ENCODE measurements at places on chromosomes 7 and 10.
A peak's percentile ranks its signal among the peaks of the same experiment; 100 is the strongest.

DNA sequence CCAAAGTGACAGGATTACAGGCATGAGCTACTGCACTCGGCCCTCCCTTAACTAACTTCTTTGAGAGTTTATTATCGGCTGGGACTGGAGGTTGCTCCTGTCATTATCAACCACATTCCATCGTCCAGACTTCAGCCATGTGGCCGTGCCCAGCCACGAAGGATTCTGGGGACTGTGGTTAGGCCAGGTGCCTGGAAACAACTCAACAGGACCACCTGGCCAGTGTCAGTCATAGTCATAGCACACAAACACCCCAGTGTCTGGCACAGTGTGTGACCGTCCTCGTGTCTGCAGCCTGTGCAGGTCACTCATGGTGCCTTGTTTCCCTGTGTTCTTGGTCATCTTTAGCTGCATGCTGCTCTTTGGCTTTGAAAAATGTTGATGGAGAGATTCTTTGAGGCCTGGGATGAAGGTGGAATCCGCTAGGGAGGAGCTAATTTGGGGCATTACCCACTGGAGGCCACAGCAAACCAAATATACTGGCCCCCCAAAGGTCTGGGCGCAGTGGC lies 12.7 kb upstream of the AMZ1 start:
- DNase-seq = no peak

GRCh38 chr10:128563387-128563786 lies 437.2 kb upstream of the MKI67 start:
- no peak for DNase-seq

- no peak for DNase-seq
Observed at GRCh38 chr7:3805151-3805550, 504.1 kb downstream of the SDK1 start.

- DNase-seq = no peak
Observed at GRCh38 chr7:8637322-8637721, 203.9 kb downstream of the NXPH1 start.

- DNase-seq = no peak
Observed at GRCh38 chr10:49616421-49617101, 2.7 kb downstream of the CHAT start.

DNA sequence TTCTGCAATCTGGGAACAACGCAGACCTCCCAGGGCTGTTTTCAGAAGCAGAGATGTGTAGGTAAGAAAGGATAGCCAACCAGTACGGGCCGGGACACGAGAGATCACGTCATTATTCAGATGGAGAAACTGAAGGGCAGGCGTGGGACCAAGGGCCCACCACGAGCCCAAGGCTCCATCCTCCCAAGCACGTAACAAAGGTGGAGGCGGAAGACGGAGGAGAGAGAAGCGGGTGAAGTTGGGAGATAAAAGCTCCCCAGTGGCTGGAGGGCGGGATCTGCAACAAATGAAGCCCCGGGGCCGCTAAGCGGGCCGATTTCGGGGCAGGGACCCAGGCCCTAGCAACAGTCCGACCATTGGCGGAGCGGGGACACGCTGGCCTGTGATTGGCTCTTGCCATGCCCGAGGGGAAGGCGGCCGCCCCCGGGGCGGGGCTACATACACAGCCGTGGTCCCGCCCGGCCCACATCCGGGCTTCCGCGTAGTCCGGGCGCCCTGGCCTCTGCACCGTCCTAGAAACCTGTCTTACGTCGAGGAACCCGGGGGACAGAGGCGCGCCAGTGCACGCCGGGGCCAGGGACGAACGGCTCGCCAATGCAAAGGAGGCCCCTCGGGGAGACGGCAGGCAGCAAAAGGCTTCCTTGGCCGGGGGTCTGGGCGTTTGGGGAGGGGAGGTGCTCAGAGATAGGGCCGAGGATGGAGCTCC lies 15.5 kb downstream of the HSPB1 start:
- peak; percentile 99 for DNase-seq

DNA sequence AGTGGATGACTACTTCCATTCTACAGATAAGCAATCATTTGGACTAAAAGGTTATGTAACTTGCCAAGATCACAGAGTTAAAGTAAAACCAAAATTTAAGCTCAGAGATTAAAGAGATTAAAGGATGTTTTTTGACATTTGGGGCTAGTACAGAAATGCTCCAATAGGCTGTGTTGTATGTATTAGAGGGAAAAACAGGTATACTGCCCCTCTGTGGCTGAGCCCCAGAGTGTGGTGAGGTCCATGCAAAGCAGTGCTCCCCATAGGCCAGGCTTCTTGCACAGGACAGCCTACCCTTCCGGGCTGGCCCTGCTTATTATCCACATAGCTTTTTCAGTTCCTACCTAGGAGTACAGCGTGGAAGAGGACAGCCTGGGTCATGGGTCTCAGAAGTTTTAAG lies 322.8 kb downstream of the POM121L12 start:
- DNase-seq = no peak

- peak; percentile 36 for DNase-seq
Observed at GRCh38 chr10:85995791-85996190, 370.8 kb downstream of the GRID1 start.

DNA sequence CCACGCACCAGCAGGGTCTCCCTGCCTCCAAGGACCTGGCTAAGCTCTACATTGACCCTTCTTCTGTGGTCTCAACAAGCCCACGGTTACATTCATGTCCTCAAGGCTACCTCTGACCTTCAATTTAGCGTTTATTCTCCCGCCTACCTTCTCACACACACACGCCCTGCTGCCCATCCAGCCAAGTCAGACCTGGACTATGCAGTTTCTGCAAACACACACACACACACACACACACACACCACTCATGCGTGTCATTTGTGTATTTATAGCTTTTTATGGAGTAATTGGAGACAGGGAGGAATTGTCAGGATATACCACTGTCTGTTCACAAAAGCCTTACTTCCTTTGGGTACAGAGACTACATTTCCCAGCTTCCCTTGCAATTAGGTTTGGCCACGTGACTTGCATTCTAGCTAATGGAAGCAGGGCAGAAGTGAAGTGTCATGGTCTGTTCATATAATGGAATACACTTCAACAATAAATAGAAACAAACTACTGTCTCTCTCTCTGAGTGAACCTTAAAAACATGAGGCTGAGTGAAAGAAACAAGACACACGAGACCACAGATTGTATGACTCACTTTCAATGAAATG lies 53.8 kb upstream of the CPXM2 start:
- peak; percentile 79 for DNase-seq

GRCh38 chr7:121102619-121103018 lies 114.1 kb downstream of the CPED1 start:
- no peak for DNase-seq

DNA sequence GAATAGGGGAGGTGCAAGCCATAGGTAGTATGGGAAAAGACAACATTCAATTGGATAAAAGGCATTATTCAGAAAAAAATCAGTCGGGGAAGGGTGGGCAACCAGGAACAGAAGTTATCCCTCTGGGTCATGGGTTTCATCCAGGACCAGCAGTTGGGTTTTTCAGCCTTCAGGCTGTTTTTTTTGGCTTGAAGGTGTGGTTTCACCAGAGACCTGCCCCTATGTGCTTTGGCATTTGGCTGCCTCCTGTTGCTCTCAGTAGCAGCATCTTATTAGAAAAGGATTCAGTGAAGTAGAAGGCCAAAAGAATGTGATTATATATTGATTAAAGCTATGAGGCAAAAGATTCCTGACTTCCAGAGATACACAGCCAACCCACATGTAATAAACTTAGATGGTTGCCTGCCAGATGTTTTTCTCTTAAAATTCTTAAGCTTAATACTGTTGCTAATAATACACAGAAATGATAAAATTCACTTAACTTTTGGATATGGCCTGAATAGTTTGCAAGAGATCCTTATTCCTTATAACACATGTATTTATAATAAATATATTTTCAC lies 251.7 kb upstream of the CSTF2T start:
- no peak for DNase-seq

DNA sequence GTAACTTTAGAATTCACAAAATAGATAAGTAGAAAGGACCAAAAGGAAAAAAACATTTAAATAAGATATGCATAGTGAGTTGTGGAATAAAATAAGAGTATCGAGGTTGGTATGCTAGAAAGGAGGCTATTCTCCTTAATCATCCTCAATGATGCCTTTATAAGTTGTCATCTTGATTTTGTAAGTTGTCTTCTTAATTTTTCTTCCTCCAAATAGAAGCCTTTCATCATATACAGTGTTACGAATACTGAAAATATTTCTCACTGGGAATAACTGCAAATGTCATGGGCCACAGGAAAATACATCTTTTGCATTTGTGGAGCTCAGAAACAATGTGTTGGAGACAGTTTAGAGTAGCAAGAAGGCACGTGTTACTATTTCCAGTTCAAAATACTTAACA lies 31.5 kb upstream of the PRTFDC1 start:
- DNase-seq = peak; percentile 79

- DNase-seq = peak; percentile 94
Observed at GRCh38 chr10:52318822-52319464, 4.9 kb downstream of the DKK1 start.

- no peak for DNase-seq
Observed at GRCh38 chr7:106140406-106141173, 28.5 kb upstream of the SYPL1 start.

GRCh38 chr10:78394047-78394446 lies 360.4 kb downstream of the RPS24 start:
- no peak for DNase-seq

DNA sequence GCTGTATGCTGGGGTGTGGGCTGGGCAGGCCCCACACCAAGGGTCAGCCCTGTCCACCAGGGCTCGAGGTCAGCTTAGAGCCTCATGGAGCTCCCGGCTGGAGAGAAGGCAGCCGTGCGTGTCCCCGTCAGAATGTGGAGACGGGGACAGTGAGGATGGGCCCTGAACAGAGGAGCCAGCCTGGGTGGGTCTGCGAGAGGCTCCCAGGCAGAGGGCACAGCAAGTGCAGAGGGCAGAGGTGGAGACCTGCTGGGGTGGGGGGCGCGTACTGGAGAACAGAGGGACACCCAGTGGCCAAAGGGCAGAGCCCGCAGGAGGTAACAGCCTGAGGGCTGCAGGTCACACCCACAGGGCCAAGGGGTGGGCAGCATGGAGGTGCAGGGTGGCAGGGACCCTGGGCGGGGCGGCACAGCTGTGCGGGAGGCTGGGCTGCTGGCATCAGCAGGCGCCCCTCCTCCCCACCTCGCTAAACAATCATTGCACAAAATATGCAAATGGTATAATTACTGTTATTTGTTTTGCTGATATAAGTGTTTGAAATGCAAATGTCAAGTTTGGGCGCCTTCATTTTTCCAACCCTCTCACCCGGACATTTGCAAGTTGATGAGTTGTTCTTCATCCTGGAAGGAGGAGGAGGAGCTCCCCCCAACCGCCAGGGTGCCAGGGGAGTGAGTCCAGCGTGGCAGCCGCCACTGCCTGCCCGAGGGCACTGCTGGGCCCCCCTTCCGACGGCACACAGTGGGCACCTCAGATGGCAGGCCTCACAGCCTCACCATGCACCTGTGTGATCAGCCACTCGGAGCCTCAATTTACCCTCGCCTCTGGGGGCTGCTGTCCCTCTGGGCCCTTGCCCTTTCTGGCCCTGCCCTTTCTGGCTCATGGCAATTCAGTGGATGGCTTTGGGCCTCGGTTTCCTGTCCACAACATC lies 35.0 kb downstream of the ELFN1 start:
- no peak for DNase-seq

DNA sequence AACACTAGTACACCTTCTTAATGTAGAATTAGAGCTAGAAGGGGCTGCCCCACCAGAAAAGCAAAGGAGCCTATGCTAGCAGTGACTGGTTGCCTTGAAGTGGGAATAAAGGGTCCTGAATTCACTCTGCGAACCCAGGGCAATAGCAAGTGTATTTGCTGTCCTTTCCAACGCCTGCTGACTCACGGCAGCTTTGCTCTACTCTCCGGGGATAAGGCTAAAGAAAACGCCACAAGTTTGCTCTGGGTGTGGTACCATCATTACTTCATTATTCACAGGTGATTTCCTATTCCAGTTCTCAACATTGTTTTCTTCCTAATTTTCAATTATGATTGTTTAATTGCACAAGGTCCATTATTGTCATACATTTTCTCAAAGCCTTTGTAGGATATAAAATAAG lies 220.5 kb upstream of the AOAH start:
- DNase-seq = no peak

GRCh38 chr10:6648894-6649720 lies 69.0 kb upstream of the PRKCQ start:
- DNase-seq = no peak

GRCh38 chr10:85152496-85152895 lies 824.1 kb downstream of the CCSER2 start:
- no peak for DNase-seq

- peak; percentile 39 for DNase-seq
Observed at GRCh38 chr10:21355591-21356011, 169.9 kb downstream of the SKIDA1 start.

DNA sequence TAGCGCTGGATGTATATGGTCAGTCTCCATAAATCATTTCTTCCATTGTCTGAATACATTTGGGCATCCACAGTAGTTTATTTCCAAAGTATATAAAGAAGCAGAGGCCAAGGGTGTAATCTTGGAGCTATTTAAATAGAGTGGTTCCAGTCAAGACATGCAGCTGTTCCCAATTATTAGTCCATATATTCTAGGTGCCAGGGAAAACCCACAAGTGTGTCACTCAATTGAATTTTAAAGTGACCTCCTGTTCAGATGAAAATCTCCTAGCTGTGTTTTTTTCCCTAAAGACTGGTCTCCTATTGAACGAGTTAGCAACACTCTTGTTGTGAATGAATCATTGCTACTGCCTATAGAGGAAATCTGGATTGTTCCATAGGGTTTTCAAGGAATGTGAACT lies 260.2 kb upstream of the BMPER start:
- peak; percentile 57 for DNase-seq

- no peak for DNase-seq
Observed at GRCh38 chr7:74443543-74444247, 10.0 kb upstream of the GTF2IRD1 start.

DNA sequence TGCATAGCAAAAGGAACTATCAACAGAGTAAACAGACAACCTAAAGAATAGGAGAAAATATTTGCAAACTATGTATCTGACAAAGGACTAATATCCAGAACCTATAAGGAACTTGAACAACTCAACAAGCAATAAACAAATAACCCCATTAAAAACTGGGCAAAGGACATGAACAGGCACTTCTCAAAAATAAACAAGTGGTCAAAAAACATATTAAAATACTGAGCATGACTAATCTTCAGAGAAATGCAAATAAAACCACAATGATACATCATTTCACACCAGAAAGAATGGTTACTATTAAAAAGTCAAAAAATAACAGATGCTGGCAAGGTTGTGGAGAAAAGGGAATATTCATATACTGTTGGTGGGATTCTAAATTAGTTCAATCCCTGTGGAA lies 17.1 kb downstream of the MAGI2 start:
- DNase-seq = peak; percentile 37

GRCh38 chr10:122172361-122173008 lies 98.6 kb upstream of the BTBD16 start:
- no peak for DNase-seq

DNA sequence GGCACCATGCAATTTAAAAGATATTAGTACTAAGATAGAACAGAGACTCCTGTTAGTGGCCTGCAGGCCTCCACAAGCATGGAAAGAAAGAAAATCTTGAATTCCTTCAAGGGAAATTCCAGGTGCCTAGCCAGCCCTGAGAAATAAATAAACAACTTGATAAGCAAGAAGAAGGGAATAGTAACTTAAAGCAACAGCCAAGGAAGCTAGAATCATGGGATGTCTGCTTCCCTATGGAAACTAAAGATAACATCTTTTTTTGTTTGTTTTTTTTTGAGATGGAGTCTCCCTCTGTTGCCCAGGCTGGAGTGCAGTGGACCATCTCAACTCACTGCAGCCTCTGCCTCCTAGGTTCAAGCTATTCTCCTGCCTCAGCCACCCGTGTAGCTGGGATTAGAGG lies 128.6 kb downstream of the SKIDA1 start:
- no peak for DNase-seq

GRCh38 chr10:110676016-110676415 lies 31.9 kb downstream of the RBM20 start:
- peak; percentile 31 for DNase-seq

GRCh38 chr10:119412244-119413092 lies 130.1 kb downstream of the RGS10 start:
- peak; percentile 26 for DNase-seq

All from GM23248 (cell line).